Thymus (tissue), 14 donors: ENCODE measurements at places on chromosomes 5 and 9. TPM values are rescaled to one million over a fixed set of nuclear protein-coding genes. Genes with fewer than 3 reads are reported as not detected.

The TRPM3 gene
- 0.14 TPM for polyA plus RNA-seq

The C5 gene
- 2.4 TPM for polyA plus RNA-seq

The IFNK gene
- 0.52 TPM for polyA plus RNA-seq

The SLC45A2 gene
- 0.05 TPM for polyA plus RNA-seq
